ENCODE measurements at places on chromosomes 7 and 10.

DNA sequence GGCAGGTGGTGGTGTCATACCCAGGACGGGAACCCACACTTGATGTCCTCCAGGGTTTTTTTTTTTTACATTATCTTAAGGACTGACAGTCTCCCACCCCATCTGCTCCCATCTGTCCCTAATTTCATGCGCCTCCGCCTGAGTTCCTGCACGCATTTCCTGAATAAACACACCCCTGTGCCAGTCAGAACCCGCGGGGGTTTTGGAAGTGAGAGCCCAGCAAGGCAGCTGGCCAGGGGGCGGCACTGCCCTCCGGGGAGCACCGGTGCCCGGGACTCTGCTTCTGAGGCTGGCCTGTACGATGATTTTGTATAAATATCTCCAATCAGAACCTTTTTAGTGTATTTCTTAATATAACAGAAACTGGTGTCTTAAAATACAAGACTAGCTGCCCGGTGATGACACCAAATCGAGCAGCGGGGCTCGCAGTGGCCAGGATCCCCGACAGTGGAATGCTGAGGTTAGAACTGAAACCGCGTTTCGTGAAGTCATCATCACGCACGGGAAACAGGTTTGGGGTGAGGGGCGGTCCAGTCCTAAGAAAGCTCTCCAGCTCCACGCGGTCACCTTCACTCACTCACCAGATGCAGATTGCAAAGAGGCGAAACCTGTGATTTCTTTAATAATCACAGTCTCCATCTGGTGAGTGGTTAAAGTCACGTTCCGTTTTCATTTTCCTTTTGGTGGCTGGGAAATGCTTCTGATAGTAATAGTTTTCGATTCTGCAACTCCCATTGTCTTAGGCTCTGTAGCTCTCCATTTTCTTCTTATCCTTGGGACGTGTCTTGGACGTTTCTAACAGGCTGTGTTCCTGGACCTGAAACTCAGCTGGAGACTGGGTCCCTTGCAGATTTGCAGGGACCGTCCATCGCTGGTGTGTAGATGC, 19.7 kb downstream of the BNIP3 start:
- no peak for DNase-seq

GRCh38 chr7:82530361-82530760, 86.8 kb upstream of the CACNA2D1 start:
- no peak for DNase-seq

DNA sequence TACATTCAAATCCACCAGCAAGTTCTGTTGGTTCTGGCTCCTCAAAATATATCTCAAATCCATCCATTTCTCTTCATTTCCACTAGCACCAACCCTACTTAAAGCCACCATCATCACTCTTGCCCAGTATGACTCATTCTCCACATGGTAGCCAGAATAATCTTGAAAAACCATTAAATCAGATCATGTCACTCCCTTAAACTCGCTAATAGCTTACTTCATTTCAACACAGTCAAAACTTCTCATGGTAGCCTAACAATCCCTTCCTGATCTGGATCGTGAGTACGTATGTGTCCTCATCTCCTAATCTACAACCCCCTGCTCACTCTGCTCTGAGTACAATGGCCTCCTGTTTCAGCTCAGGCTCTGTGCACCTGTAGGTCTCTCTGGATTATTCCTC, 8.7 kb downstream of the EPC1 start:
- no peak for DNase-seq

- DNase-seq = no peak
These were observed 86.1 kb downstream of the LHPP start for GRCh38 chr10:124547647-124548168.

DNA sequence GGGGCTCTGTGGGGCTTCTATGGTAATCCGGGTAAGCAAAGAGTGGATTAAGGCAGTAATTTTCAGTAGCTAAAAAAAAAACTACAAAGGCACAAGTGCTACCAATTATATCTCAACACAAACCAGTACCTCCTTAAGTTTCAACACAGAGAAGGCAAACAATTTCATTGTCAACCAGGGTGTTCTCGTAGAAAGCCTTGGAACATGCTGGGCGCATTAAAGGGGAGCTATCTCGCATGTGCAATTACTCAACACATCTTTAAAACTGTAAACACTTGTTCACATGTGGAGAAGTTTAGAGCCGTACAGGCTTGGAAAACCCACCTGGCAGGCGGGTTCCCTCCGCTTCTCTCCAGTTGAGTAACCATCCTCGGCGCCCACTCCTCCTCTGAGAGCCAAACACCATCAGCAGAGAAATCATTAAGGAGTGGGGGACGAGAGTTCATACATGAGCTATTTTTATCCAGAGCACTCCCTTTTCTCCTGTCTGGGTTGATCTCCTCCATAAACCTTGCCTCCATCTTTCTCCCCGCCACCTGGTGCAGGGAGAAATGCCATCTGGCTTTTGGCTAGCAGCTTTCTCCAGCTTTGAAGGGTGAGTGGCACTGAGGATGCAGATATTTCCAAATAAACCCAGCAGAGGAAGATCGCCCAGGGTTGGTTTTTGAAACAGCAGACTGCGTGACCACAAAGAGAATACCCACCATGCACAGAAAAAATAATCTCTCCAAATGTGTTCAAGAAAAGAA, 287.1 kb downstream of the WDR11 start:
- DNase-seq = no peak

DNA sequence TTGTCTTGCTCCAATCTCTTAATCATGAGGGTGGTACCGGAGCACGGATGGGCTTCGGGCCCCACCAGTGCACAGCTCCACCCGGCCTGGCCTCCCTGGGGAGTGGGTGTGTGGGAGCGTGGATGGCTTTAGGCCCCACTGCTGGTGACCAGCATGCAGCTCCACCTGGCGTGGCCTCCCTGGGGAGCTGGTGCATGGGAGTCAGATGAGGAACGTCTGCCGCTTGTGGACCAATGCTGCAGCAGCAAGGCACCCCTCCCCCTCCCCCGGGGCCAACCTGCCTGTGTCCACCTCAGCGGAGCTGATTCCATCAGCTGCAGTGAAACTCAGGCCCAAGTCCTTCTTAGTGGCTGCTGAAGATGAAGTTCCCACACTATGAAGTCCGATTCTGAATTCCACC, 511.4 kb downstream of the PTPRN2 start:
- DNase-seq = no peak

GRCh38 chr10:67926951-67927350, 42.5 kb downstream of the SIRT1 start:
- no peak for DNase-seq

DNA sequence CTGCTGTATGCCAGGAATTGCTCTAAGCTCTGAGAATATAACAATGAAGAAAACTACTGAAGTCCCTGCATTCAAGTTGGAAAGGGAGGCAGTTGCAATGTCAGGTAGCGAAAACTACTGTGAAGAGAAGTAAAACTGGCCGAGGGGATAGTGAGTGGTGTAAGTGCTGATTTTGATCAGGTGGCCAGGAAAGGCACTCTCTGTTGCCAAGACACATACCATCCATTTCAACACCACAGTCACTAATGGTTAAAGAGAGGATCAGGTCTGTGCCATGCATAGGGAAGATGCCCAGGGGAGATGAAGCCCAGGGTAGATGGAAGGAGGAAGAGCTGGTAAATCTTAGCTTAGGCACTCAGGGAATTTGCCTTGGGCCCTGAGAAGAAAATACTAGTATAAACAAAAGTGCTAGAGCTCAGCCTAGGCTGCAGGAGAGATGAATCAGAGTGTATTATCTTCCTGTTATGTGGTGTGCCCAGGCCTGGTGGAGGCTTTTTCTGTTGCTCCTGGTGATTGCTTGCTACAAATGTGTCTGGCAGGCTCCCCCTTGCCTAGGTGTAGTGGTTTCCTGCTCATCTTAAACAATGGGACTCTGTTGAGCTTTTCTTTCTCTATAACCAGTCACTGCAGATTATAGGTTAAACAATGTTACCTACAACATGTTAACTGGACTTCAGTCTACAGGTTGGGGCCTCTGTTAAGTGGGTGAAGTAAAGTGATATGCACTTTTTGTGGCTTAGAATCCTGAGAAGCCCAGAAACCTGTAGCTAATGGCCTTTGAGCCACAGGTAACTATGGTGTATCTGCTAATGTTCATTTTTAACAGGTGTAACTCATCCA, 125.5 kb downstream of the LRRC4 start:
- no peak for DNase-seq

GRCh38 chr10:22338185-22338900, 7.0 kb upstream of the SPAG6 start:
- DNase-seq = no peak

DNA sequence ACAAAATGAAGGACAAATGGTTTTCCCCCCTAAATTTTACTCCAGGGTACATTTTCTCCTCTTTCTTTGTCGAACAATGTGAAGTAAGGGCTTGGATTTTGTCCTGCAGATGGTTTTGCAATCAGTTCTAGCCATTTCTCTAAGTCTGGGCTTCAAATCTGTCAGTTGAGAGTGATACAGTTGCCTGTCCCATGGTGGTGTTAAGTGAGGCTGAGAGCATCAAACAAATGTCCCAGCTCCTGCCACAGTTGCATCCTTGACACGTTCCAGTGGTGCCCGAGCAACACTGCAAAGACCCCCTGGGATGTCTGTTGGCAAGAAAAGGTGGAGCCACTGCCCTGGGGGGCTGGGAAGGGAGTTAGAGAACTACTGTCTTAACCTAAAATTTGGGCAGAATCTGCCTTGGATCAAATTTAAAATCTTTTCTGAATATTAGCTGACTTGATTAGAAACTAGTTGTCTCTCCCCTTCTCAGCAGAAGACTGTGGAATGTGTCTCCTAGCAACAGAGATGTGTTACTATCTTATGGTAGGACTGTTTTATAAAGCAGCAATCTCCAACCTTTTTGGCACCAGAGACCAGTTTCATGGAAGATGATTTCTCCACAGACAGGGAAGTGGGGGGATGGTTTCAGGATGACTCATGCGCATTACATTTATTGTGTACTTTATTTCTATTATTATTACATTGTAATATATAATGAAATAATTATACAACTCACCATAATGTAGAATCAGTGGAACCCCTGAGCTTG, 102.0 kb upstream of the STEAP1B start:
- no peak for DNase-seq

DNA sequence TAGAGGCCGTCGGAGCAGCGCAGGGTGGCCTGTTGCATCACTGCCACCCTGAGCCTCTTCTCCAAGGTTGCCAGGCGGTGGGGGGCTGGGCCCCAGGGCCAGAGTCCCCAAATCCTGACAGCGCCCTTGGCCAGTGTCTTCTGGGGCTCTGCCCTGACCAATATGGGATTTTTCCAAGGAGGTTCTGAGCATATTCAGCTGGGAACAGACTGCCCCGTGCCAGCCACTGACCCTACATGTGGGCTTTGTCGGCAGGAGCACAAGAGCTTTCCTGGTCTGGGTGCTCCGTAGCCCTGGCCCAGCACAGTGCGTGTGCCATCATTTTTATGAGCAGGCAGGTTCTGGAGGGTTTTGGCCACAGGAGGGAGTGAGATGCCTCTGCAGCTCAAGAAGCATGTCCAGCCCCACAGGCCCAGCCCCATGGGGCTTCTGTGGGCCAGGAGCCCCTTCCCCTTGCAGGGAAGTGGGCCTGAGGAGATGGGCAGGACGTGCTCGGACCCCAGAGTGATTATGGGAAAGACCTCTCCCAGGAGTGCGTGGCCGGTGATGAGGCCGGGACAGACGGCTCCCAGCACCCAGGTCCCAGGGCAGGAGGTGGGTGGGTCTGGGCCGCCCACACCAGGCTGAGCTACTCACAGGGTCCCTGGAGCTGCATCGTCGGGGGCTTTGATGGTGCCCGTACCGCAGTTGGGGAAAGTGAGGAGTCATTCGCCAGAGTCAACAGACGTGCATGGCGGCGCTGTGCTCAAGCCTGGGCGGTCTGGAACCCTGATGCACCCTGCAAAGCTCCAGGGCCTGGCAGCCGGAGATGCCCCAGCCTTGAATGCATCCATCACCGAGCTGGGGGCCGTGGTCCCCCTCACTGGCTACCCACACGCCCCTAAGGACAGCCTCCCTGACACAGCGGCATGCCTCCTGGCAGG, 66.6 kb downstream of the PWWP2B start:
- no peak for DNase-seq

- no peak for DNase-seq
These were observed 92.7 kb downstream of the SEMA3D start for GRCh38 chr7:85094046-85094725.

DNA sequence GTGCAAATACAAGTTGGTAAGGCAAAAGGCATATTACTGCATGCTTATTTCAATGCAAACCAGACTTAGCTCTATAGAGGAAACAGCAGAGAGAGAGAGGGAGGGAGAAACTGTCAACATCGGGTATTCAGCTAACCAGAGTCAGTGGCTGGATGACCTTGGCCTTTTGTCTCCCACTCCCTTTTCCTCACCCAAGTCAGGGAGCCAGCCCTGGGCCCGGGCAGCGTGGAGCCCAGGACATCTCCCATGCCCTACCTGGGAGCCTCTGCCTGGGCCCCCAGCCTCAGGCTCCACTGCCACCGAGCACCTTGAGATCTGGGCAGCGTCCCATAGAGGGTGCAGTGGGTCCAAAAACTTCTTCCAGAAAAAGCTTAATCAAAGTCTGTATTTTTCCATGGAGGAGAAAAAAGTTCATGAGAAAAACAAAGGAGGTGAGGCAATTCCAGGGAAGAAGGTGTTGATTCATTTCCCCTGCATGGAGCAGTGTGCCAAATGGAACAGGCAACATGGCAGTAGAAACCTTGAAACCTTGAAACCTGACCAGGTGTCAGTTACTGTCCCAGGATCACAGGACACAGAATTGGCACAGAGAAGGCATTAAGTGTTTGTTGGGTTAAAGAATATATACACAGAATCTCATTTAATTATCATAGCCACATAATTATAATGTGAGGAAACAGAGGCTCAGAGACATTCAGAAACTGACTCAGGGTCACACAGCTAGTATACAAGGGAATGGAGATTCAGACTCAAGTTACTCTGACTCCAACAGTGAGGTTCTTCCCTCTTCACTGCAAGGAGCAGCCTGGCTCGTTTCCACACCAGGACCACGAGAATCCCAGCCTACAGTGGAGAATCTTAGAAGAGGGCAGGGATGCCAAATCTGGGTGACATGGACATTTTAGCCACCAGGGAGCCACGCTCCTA, 5.8 kb upstream of the NCOA4 start:
- DNase-seq = no peak

DNA sequence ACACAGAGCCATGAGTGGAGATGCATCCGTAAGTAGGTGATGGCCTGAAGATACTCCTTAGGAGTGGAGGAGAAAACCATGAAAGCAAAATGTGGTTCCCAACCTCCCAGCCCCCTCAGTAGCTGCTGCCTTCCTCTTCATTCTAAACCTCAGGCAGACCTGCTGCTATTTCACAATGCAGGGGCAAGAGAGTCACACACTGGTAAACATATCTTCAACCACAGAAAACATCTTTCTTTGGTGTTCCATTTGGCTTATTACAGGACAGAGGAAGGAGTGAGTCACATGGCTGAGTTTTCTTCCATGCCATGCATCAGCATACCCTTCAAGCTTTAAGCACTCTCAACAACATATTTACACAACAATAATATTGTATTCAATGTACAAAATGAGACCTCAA, 342.1 kb downstream of the BMPER start:
- no peak for DNase-seq

DNA sequence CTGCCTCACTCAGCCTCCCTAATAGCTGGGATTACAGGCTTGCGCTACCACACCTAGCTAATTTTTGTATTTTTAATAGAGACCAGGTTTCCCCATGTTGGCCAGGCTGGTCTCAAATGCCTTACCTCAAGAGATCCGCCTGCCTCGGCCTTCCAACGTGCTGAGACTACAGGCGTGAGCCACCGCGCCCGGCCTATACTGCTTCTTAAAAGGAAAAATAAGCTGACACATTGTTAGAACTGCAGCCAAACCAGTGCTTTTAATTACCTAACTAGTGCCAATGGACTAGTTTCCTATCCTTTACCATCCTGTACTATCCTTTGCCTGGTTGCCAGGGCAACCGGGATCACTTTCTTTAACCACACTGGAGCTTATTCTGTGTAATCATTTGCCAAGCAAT, 108.0 kb downstream of the LRRTM3 start:
- no peak for DNase-seq

- no peak for DNase-seq
These were observed 109.5 kb downstream of the NRF1 start for GRCh38 chr7:129721068-129721467.
